Kidney glomerular epithelial cell (primary cell): ENCODE measurements at places on chromosomes 4 and X.

GRCh38 chrX:97704881-97705280 is 821.2 kb downstream of the RPA4 start:
- DNase-seq: no peak

DNA sequence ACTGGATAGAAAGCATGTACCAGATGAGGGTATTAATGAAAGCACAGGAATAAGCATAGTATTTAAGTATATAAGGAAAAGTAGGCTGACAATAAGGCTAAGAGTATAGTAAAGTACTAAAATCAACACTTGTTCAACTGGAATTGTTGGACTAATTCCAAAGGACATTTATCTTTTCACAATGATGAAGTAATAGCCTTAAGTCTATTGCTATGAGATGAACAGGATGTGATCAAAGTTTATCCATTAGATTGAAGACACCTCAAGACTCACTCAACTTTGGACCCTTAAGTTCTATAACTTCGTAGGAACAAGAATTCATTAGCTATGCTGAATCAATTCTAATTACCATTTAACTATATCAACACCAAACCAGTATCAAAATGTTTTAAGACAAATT is 7.6 kb downstream of the MAD2L1 start:
- DNase-seq: no peak

GRCh38 chrX:24577091-24577490 is 70.1 kb downstream of the PCYT1B start:
- DNase-seq: no peak

- no peak for DNase-seq
Observed at GRCh38 chr4:109290918-109291317, 11.5 kb downstream of the COL25A1 start.

DNA sequence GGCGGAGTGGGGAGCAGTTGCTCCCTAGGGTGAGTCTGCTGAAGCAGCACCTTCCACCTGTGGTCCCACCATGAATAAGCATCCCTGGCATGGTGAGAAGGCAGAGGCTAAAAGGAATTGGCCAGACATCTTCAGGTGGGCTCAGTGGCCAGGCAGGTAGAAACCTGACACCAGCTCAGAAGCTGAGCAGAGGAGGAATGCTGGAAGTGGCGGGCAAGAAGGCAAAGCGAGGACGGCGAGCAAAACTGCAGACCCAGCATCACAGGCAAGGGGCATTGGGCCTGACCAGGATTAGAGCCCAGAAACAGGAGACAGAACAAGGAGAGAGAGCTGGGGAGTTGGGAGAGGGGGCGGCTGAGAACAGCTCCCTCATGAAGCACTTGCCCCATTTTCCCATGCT is 25.3 kb downstream of the TSC22D3 start:
- DNase-seq: no peak

DNA sequence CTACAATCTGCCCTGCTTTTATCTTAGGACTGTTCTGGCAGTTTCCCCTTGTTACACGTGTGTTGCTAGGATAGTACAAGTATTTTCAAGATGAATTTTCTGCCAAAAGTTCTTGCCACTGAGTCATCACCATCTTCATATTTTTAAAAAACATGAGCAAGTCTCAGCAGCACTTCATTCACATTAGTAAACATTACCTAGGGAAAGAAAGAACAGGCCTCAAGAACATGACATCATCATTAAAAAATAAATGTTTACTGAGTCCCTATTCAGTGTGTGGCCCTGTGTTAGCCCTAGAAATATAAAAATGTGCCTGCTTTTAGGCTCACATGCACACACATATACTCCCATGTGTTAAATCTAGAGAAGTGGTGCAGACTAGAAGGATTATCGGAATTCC is 18.7 kb upstream of the GPC3 start:
- DNase-seq: peak; percentile 4

GRCh38 chr4:57037982-57038604 is 59.4 kb downstream of the POLR2B start:
- no peak for DNase-seq

DNA sequence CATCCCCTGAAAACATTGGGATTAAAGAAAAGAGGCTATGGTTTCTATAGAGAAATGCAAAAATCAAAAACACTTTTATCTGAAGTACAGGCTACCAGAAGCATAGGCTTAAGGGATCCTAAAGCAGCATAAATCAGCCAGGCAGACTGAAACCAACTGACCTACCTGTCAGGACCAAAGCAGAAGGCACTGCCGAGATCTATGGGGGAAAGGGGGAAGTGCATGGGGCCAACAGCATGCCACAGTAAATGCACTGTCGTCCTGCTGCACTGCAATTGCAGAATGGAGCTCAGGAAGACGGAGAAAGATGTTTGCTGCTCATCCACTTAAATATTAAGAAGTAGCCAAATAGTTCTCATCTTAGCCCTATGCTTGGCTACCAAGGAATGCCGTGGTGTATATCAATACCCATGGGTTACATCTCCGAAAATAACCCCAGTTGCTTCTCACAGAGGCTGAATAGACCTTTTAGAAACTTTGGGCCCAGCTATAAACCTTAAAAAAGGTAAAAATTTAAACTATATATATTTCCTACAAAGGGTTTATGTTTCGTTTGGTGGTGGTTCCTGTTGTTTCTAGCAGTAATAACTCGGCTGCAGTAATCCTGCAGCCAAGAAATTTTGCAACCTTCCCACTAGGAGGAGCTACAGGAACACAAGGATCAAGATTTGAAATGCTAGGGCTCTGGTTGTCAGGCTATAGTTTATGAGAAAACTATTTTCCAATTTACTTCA is 312.2 kb upstream of the DIAPH2 start:
- peak; percentile 7 for DNase-seq

DNA sequence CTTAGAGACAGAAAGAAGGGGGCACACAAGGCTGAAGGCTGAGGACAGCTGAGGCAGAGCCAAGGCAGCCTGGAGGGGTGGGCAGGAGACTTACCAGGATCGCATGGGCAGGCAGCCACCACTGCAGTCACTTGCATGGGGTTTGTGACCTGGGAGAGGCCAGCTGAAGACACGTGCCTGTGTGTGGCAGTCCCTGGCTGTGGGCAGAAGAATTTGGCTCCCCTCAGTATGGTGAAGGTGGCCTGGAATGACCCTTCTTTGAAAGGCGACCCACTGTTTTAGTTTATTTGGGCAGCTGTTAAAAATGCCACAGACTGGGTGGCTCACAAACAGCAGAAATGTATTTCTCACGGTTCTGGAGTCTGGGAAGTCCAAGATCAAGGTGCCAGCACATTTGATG is 22.1 kb upstream of the SLC34A2 start:
- DNase-seq: no peak

DNA sequence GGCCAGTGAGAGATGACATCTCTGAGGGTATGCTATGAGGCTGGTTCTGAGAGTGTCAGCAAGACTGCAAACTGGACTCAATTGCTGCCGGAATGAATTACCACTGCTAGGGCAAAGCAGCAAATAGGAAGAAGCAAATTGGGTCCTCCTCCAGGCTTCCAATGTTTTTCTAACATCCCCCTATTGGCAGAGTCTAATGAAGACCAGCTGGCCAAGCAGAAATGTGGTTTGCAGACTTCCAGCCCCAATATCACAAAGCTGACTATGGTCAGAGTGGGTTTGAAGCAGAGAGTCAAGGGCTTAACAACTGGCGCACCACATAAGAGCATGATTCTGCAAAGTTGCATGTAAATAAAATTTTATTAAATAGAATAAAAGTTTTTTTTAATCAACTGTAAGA is 225.4 kb upstream of the GLRA2 start:
- DNase-seq: no peak

GRCh38 chr4:88584471-88584900 is 7.8 kb upstream of the HERC3 start:
- no peak for DNase-seq

GRCh38 chr4:85399270-85399669 is 75.7 kb upstream of the ARHGAP24 start:
- DNase-seq: no peak

GRCh38 chr4:2076908-2077536 is 17.9 kb downstream of the NAT8L start:
- no peak for DNase-seq

GRCh38 chr4:64407000-64407399 is 2.2 kb downstream of the TECRL start:
- no peak for DNase-seq

- DNase-seq: no peak
Observed at GRCh38 chrX:105752338-105752956, 69.9 kb upstream of the NRK start.

DNA sequence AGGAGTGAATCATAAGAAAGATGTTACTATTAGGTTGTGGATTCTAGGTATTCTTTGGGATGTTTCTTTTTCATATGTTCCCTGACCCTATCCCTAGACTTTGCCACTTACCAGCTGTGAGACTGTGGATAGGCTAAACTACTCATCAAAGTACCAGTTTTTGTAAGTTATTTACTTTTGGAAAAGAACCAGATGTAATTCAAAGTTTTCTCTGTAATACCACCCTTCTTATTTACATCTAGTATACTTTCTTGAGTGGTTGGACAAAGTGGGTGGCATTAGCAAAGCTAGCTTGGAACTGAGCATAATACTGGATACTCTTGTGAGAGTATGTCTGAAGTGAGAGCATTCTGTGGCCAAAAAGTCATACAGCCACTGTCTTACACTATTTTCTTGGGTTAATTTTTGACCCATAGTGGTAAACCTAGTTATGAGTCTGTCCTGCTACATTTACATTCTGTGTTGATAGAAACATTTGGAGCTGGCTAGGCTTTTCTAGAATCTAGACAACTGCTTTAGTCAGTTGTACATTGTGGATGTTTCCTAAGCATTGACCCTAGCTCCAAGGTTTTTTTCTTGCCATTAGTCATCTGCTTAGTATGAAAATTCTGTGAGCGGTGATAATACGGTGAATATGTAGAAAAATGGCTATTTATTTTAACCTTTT is 41.7 kb downstream of the KDM6A start:
- peak; percentile 18 for DNase-seq

DNA sequence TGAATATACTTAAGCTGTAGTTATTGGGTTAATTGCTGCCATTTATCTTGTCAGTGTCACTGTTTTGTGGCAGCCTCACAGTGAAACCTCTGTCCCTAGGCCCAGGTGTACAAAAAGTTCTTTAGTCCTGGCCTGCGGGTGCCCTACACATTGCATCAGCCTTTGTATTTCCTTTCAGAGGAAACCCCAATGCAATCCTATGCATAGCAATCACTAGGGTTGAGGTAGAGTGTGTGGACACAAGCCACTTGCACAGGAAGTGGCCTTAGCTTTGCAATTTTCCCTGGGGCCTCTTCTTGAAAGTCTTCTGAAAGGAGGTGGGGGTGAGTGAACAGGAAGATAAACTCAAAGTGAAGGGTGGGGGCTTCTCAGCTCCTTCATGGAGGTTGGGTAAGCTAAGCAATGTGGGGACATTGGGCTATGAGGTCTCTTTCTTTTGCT is 27.8 kb downstream of the VSIG4 start:
- no peak for DNase-seq

DNA sequence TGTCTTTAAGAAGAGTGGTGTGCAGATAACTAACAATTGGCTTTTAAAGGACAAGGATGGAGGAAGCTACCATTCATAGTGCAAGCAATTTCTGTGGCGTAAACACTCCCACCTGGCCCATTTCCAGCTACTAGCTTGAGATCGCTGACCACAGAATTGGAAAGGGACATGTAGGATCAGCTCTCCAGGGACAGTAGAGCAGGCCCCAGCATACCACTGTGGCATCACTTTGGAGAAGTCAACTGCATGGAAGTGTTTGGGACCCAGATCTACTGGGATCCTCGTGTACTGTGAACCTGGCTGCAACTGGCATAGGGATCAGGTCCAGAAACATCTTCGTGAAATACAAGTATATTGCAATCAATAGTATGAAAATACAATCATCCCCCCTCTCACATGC is 515.0 kb downstream of the INPP4B start:
- DNase-seq: no peak

DNA sequence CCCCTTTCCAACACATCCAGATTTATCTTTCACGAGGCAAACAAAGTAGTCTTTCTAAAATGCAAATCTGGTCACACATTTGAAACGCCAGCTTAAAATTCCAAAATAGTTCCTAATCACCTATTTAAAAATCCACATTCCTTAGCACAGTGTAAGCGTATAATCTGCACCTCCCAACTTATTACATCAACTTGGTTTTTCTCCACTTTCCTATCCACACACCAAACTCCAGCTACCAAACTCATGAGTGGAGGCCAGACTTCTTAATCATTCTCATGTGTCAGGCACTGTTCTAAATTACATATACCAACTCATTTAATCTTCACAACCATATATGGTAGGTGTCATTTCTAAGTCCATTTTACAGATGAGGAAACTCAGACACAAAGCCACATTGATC is 33.8 kb downstream of the ENOX2 start:
- DNase-seq: no peak

- DNase-seq: no peak
Observed at GRCh38 chr4:150402871-150403272, 179.1 kb upstream of the MAB21L2 start.

DNA sequence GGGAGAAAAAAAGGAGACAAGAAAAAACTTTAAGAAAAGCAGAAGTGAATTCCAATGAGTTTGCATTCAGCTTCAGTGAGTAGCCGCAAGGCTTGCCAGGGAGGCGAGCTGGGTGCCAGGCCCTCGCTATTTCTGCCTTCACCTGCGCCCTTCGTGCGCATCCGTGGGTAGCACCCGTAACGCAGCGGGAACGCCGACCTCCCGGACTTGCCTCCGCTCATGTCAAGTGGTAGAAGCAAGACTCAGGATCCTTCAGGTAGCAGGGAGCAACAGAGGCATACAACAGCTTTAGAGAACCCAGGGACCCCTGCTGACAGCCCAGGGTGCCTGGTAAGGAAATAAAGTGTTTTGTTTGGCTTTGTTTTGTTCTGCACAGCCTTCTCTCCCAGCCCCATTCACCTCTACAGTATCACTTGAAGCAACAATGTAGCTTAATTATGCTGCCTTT is 140.0 kb upstream of the BCOR start:
- no peak for DNase-seq

DNA sequence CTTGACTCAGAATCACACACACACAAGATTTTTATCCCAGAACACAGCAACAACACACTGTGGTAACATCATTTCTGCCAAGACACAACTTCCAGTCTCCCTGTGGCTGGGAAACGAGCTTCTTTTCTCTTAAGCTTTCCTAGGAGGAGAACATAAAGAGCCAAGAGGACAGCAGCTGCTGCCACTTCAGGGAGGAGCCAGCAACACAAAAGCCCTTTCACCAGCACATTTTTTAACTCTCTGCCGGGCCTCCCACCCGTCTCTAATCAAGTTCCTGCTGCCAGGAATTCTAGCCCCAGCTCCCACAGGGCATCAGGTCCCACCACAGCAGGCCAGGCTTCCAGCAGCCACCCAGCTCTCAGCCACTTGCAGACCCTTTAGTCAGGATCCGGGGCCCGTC is 22.4 kb downstream of the FAT1 start:
- DNase-seq: peak; percentile 48

GRCh38 chrX:143664302-143664701 is 28.4 kb upstream of the SLITRK4 start:
- DNase-seq: no peak

- DNase-seq: no peak
Observed at GRCh38 chrX:64338296-64338695, 57.0 kb downstream of the MTMR8 start.

GRCh38 chrX:138756234-138756633 is 44.7 kb upstream of the FGF13 start:
- DNase-seq: peak; percentile 29
